ENCODE measurements at places on chromosomes 4 and X.

DNA sequence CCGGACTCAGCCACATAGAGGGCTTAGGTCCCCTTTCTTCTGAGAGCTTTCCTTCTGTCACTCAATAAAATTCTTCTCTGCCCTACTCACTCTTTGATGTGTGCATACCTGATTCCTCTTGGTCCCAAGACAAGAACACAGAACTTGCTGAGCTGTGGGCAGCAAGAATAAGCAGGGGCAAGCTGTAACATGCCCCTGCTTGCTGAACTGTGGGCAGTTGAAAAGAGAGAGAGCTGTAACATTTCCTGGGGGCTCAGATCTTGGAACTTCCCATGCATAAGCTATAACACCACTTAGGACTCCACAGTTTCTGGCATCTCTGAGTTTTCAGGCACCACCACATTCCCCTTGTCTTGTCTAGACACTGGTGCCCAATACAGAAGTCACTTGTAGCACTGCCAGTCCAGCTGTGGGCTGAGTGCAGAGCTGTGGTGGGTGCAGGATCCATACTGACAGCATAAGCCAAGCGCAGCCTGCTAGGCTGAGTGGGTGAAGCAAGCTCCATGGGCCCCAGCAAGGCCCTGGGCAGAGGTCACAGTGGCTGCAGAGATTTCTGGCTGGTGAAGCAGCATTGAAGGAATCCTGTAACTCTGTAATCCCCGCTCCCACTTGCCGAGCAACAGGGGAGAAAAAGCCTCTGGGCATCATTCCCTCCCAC, 241.2 kb downstream of the PCDH10 start:
- DNase-seq, result no peak

GRCh38 chrX:23334848-23335599, at the start of gene PTCHD1:
TSS of gene PTCHD1 (plus strand) at chrX:23334849. CDS start at chrX:23334876, 27 bp downstream.
- no peak for DNase-seq

- DNase-seq, result peak; percentile 44
Measured at GRCh38 chr4:40553995-40554394, 75.7 kb downstream of the RBM47 start.

GRCh38 chrX:71604796-71605568, 13.3 kb downstream of the CXCR3 start:
- DNase-seq, result no peak

DNA sequence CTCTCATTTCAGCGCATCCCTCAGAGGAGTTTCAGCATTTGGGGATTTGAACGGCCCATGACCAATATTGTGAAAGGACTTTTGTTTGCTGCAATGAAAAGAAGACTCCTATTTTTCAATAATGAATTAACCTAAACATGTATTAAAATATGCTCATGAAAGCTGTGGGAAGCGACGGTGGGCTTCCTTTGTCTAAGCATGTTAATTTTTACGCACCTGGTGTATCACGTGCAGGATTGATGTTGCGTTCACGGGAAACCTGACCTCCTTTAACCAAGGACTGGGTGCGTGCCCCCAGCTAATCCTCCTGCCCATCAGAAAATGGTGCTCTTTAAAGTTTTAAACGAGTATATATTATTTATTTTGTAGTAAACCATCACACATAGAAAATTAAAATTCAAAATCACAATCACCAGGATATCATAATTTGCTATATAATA, 590 bp upstream of the CCDC110 start:
- DNase-seq, result peak; percentile 47

DNA sequence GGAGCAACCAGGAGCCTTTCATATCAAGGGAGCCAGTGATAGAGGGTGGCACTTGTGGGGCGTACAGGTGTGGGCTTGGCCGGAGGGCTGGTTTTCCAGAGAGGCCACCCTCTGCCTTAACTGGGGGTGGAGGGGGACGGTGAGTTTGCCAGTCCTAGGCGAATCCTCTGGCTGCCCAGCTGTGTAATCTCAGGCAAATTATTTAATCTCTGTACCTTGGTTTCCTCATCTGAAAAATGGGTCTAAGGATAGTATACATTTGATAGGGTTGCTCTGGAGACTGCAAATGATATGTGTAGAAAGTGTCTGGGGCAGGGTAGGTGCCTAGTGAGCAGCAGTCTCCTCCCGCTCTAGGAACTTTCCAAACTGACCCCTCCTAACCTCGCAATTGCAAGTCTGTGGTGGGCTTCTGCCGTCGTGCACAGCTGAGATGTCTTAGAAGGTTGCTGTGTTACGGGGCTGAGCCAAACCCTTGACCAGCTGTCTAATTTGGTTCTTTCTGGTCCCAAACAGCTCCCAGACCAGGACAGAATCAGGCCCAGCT, 3.8 kb upstream of the CXCR3 start:
- DNase-seq, result no peak

DNA sequence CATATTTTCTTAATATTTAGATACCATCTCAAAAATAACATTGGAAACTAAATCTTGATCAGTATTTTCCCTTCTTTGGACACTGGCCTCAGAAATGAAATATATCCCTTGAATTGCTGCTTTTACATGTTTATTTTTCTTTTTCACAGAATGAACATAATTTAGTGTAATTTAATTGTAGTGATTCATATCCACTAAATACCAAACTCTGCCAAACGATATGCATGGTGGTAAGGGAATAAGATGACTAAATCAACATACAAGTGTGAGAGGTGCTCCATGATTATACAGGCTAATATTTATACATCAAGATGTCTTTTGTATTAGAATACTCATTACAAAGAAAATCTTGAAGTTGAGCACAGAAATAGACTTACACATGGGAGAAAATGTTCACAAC, 216.8 kb upstream of the PACRGL start:
- no peak for DNase-seq

- DNase-seq, result no peak
Measured at GRCh38 chr4:2731907-2732317, 24.2 kb downstream of the TNIP2 start.

DNA sequence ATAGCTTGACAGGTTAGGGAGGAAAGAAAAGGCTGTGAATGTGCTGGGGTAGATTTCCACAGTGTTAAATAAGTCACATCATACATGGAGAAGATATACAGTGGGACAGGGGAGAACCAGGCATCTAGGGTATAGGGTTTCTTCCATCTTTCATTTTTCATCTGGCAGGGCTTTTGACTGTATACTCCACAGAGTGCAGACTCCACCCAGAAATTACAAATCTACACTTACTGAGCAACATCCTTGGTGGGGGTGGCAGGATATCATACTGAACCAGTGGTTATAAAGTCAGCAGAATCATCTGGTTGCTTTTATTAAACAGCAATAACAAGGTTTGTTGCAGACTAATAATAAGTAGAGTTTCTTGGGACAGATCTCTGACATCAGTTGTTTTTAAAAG, 154.2 kb downstream of the NPNT start:
- no peak for DNase-seq

GRCh38 chr4:151766691-151767090, 5.9 kb upstream of the GATB start:
- DNase-seq, result no peak

DNA sequence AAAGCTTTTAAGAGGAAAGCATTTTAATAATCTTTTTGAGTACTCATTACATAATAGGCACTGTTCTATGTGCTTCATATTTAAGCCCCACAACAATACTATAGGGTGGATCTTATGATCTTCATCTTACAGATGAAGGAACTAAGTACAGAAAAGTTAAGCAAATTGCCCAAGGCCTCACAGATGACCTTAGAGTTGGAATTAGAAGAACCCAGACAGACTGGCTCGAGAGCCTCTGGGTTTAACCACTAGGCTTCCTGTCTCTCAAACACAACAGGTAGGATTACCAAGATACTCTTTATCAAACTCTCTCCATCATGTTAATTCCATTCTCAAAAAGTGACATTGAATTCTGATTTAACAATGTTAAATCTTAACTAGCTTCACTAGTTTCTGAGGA, 23.8 kb downstream of the TRPC5 start:
- no peak for DNase-seq

All from B cell (primary cell).